ENCODE measurements at places on chromosomes 4 and X.

DNA sequence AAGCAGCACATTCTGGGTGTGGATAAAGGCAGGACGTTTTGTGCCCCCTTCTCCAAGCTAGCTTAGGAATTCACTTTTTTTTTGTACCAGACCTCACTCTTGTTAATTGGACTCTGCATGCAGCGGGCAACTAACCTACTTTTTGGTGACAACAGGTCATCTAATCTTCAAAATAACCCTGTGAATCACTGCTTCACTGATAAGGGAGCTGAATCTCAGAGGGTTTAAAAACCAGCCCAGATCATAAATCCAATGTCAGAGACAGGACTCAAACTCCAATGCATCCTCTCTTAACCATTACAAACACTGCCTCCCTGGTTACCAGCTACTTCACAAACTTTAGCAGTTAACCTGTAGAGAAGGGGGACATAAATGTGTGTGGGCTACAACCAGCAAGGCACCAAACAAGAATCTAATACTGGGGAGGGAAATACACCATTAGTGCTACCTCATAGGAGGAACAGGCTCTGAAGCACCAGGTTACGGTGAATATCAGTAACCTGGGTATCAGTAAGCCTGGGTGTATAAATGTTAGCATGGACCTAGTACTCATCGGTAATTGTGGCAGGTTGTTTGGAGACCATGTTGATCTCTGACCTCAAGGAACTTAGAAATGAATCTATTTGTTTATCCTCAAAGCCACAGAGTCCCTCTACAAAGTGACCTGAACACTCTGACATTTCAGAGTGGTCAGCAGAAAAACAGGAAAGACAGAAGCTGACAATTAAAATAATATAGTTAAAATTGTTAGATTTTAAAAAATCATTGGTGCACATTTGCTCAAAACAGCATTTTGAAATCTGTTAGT is 2.6 kb downstream of the TIFA start:
- DNase-seq: no peak

DNA sequence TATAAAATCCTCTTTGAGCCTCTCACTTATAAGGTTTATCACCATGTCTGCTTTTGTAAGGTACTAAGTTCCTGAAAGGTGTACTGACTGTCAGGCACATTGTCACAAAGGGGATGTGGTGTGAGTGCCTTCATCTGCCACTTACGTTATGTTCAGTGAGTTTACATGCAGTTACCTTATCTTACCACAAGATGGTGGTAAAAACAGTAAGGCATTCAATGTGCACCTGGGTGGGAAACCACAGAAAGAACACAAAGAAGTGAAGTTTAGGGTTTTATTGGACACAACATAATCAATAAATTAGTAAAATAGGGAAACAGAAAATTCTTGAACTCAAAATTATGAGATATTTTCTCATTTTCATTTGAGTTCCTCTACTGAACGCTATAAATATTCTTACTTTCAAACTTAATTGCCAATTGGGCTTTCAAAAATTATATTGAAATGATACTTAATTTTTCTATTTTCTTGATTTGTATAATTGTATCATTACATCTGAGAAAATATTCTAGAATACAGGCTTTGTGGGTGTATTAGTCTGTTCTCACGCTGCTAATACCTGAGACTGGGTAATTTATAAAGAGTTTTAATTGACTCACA is 650.8 kb downstream of the PCDH7 start:
- no peak for DNase-seq

DNA sequence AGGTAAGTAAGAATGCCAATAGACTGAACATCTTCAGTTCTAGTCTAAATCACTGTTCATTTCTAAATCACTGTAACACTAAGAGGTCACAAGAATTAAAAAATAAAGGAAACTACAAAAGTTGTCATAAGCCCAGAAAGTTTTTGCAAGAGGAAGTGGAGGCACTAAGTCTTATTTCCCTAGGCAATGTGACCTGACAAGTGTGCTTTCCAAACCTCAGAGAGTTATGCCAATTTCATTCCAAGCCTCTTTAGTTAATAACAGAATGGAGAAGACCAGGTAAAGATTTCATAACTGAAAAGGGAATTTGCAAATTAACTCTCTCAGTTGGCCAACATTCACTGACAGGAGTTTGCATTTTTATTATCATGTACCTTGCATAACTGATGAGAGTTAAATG is 40.5 kb downstream of the BBS12 start:
- no peak for DNase-seq

DNA sequence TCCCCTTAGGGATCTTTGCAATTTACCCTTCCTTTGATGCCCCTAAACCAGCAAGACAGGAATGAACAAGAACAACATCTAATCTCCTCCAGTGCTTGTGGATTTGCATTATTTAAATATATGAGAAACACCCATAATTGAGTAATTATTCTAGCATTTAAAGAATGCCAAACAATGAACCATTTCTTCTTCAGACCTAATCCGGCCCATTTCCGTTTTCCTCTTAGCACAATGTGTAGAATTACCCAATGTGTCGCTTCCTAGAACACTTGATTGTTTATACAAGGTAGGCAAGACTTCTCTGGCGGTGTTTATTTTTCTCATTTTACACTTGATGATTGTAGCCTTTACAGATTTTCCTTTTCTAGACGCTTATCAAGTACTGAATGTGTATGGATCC is 43.5 kb downstream of the CLDN34 start:
- no peak for DNase-seq

DNA sequence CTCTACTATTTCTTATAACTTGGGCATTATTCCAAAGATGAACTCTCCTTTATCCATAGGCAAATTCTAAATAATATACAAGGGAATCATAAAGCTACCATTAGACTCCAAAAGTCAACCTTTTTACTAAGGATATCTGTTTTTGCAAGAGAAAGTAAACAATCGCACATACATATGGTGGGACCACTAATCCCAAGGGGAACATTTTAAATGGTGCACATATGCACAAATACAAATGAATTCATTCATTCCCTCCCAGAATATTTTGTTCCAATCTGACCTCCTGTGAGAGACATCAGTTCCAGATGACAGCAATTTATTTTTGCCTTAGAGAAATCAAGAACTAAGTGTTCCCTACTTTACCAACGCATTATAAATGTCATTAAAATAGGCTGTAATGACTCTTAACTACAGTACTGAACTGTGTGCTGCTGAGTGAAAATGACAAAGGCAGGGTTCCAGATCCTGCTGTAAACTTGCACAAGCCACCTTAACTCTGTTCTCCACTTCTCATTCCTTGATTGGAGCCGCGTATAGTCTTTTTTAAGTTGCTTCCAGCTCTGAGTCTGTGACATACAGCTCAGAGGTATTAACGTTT is 2.0 kb downstream of the DHX15 start:
- DNase-seq: no peak

DNA sequence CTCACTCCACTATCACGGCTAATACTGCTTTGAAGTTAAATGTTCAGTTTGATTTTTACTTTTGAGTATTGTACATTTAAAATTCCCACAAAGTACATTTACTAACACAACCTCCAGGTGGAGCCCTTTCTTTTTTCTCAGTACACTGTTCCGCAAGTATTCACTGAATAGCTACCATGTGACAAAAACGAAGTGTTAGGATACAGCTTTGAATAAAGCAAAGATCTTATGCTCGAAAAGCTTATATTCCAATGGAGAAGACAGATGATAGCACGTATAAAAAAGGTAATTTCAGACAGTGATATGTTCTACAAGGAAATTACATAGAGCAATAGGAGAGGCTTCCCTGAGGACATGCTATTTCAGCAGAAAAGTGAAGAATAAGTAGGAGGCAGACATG is 60.7 kb upstream of the ABCG2 start:
- DNase-seq: no peak

GRCh38 chr4:176376032-176376614 is 56.4 kb downstream of the SPCS3 start:
- DNase-seq: peak; percentile 6

GRCh38 chrX:95059909-95060308 is 1385.9 kb downstream of the FAM133A start:
- DNase-seq: no peak

DNA sequence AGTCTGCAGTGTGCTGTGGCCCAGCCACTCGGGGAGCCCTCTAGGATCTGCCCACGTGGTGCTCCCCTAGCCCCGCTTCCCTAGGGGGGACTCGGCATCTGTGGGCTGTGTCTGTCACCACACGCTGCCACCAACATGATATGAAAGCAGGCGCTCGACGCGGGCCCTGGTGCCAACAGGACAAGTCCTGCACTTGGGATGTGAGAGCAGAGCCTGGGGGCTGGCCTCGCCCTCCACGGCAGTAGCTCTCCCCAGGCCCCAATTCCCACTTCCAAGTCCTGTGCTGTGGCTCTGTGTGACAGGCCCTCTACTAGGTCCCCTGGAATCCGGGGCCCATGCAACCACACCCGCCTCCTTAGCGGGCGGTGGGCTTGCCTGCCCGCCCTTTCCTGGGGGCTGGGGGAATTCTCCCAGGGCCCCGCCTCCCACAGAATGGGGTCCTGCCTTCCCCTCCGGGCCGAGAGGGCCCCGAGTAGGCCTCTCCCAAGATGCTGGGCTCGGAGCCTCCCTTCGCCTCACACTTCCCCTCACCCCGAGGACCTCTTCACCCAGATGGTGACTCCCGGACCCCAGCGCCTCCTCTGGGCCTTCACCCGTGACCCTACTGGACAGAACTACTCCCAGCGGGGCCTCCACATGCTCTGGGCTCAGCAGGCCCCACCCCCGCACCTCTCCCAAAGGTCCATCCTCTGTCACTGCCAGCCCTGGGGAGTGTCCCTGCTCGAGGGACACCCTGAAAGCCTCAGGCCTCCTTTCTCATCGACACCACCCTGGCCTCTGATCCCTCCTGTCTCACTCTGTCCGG is 11.2 kb downstream of the LRPAP1 start:
- DNase-seq: no peak

DNA sequence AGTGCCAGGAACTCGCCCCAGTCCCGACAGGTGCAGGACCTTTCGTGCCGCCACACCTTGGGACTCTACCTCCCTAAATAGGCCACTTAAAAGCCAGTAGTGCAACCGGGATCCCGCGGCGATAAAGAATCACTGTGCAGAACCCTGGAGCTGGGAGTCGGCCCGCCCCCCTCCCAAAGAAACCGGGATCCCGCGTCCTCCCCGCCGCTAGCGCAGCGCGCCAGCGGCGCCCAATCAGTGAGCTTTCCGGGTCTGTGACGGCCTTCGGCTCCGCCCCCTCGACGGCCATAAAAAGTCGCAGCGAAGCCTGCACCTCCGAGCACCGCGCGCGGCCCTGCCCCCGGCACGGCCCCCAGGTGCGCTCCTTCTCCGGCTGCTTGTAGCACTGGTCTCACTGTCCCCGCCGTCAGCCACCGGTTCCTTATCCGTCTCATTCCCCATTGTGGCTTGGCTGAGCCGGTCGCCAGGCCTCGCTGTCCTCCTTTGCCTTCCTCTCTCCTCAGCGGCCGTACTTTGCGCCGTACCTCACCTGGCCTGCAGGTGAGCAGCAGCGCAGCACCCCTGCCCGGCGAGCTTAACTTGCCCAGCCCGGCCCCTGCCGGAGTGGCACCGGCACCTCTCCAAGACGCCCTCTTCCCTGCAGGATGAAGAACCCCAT is at the start of gene LRAT:
Gene LRAT, plus strand, starts transcription at position 318 of the 658 bp plus-strand sequence. Its CDS starts 327 bp downstream, at position 645.
- DNase-seq: no peak

GRCh38 chrX:619451-619811 is 11.2 kb upstream of the SHOX start:
- no peak for DNase-seq

DNA sequence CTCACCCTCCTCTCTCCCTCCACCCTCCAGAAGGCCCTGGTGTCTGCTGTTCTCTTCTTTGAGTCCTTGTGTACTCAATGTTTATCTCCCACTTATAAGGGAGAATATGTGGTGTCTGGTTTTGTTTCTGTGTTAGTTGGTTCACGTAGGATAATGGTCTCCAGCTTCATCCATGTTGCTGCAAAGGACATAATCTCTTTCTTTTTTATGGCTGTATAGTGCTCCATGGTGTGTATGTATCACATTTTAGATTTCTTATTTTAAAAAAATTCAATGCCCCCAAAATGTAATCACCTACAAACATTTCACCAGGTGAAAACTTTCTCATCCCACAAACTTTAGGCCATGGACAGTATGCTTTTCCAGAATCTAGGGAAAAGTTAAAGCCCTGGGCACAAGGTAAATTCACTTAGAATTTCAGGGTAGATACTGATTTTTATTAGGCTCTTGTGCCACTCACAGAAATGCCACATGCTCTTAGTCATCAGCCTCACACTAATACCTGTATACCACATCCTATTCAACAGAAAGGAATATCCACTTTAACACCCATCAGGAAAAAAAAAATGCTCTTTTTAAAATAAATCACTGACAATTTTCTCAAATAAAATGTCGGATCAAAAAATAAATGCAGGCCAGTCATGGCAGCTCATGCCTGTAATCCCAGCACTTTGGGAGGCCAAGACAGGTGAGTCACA is 104.8 kb upstream of the ENPP6 start:
- no peak for DNase-seq

DNA sequence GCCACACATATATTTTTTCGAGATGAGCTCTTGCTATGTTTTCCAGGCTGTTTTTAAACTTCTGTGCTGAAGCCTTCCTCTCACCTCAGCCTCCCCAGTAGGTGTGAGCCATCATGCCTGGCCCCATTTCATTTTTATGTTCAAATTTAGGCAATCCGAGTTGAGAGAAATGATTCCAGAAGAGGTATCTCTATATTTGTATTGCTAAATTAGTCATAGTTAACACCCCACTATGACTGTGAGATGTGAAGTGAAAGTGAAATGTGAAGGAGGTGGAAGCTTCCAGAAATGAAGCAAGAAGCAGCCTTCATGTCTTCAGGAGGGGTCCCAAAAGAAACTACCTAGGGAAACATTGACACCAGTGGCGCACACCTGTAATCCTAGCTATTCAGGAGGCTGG is 17.7 kb downstream of the APELA start:
- DNase-seq: no peak

DNA sequence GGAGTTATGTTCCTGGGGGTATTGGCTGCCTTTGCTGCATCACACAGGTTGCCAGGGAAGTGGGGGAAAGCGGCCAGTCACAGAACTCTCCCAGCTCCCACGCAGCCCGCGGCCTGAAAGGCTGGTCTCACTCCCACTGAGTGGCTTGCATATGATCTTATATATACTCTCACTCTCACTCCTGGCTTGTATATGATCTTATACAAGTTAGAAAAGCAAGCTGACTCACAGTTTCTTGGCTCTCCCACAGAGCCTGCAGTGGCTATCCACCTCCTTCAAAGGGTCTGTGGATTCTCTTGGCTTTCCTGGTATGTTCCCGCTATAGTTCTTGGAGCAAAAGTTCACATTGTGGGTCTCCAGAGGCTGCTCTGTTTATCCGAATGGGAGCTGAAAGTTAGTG is 833.5 kb upstream of the GALNTL6 start:
- DNase-seq: no peak

- DNase-seq: no peak
These were observed 243.4 kb upstream of the PCDH18 start for GRCh38 chr4:137775701-137776100.

All from CD4-positive, alpha-beta T cell treated with Interleukin-4 for 1 hour (primary cell).